ENCODE measurements at places on chromosomes 6 and 20.
A peak's percentile ranks its signal among the peaks of the same experiment; 100 is the strongest.

- DNase-seq: no peak
Observed at GRCh38 chr6:131213501-131213990, 78.3 kb downstream of the AKAP7 start.

- DNase-seq: no peak
Observed at GRCh38 chr20:32631933-32632460, 41.7 kb downstream of the C20orf203 start.

DNA sequence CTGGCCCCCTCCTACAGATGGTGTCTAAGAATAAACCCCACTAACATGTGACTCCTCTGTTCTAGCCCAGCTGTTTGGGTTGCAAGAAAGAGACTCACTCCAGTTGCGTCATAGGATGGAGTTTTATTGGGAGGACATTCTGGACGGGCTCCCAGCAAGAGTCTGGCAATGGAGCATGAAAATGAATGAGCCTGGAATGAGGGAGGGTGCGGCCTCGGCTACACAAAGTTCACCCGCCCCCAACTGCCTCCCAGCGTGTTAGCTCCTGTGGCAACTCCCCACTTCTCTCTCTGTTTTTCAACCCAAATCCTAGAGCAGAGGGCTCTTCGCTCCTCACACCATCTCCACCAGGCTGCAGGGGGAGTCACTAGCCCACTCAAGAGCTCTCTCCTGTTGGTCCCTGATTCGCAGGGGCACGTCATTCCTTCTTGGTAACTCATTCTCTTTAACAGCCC lies 5.1 kb upstream of the ADAM33 start:
- DNase-seq: no peak

GRCh38 chr20:57660181-57660921 lies 40.1 kb upstream of the ZBP1 start:
- DNase-seq: no peak

DNA sequence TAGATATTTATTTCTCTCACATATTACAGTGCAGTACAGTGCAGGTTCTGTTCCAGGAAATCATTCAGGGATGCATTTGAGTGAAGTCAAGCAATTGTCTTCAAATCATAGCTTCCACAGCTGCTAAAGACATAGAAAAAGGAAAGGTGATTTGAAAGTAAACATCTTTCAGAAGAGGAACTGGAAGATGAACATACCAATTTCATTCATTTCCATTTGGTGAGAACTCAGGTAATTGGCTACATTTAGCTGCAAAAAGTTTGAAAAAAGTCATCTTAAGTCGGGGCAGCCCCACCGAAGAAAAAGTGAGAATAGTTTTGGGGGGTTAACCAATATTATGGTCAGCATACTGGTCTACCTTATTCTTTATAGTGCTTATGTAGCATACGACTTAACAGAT lies 61.4 kb upstream of the IL20RA start:
- DNase-seq: no peak

DNA sequence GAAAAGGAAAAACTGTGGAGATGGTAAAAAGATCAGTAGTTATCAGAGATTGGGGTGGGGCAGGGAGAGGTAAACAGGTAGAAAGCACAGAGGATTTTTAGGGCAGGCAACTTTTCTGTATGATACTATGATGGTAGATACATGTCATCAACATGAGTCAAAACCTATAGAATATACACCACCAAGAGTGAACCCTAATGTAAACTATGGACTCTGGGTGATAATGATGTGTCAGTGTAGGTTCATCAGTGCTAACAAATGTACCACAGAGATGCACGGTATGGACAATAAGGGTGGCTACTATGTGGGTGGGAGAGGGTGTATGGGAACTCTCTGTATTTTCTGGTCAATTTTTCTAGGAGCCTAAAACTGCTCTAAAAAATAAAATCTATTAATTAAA lies 18.5 kb downstream of the PACSIN1 start:
- no peak for DNase-seq

DNA sequence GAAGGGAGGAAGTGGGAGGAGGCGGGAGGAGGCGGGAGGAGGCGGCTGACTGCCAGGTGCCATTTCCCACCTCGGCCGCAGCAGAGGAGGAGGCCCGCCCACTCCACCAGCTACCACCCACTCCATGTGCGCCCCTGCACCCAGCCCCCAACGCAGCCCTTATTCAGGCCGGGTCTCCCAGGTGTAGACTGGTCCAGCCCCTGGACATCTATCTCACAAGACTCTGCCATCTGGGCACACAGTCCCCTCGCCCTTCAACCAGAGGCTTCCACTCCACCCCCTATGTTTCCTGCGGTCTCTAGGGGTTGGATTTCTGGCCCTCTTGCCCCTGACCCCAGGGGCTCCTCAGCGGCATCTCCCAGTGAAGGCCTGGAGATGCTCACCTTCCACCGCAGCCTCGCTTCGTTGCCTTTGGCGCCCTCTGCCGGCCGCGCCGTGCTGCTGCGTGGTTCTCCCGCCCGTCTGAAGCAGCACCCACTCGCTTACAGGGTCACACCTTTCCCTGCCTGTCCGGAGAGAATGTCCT lies 32.6 kb upstream of the FAM83D start:
- peak; percentile 87 for DNase-seq

DNA sequence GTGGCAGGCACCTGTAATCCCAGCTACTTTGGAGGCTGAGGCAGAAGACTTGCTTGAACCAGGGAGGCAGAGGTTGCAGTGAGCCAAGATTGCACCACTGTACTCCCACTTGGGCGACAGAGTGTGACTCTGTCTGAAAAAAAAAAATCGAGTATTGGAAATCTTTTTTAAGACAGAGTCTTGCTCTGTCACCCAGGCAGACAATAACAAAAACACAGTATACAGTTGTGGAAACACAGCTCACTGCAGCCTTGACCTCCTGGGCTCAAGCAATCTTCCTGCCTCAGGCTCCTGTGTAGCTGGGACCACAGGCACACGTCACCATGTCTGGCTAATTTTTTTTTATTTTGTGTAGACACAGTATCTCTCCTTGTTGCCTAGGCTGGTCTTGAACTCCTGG lies 15.0 kb downstream of the NANP start:
- DNase-seq: no peak

GRCh38 chr20:48844996-48845395 lies 17.2 kb upstream of the PREX1 start:
- no peak for DNase-seq

GRCh38 chr6:107293350-107293749 lies 166.0 kb downstream of the PDSS2 start:
- no peak for DNase-seq

- peak; percentile 40 for DNase-seq
Observed at GRCh38 chr6:46419576-46420002, 71.7 kb downstream of the RCAN2 start.

DNA sequence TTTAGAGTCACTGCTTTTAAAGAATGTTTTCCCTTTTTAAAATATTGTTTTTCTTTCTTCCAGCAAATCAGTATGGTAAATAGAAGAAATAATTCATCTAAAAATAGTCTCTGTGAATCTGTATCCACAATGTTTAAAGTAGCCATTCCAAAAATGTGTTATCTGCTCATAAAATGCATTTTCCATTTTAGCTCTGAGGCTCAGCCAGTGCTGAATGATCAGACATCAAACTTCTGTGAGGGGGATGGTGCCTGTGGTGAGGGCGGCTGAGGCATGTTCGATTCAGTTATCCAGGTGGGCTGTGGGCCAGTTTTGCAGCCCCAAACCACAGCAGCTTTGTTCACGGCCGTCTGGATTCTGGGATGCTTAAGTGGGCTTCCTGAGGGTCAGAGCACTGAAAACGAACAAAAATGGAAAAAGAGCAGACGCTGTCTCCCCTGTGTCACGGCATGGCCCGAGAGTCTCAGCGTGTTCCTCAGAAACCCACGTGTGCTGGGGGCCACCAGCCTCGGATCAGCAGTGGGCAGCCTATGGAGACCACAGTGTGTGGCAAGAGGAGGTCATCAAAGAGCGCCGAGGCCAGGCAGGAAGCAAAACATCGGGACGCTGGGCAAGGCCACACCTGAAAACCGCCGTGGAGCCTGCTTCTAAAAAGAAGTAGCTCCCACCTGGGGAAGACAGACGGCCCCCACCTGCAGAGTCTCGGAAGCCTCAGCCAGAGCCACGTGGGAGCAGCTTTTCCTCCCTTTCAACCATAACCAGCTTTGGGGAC lies 134.9 kb upstream of the THBS2 start:
- no peak for DNase-seq

DNA sequence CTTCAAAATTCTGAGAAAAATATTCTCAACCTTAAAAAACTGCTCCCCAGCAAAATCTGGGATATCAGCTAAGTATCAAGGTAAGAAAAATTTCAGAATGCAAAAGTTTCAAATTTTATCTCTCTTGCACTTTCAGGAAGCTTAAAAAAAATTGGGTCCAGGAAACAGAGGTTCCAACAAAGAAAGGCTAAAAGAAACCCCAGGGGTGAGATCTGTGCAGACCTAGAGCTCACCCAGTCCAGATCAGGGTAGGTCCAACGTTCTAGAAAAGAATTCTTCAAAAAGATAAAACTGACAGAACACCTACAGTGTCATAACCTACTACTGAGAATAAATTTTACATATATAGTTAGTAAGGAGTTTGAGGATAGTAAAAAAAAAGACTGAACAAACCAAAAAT lies 23.5 kb downstream of the ILRUN start:
- no peak for DNase-seq

DNA sequence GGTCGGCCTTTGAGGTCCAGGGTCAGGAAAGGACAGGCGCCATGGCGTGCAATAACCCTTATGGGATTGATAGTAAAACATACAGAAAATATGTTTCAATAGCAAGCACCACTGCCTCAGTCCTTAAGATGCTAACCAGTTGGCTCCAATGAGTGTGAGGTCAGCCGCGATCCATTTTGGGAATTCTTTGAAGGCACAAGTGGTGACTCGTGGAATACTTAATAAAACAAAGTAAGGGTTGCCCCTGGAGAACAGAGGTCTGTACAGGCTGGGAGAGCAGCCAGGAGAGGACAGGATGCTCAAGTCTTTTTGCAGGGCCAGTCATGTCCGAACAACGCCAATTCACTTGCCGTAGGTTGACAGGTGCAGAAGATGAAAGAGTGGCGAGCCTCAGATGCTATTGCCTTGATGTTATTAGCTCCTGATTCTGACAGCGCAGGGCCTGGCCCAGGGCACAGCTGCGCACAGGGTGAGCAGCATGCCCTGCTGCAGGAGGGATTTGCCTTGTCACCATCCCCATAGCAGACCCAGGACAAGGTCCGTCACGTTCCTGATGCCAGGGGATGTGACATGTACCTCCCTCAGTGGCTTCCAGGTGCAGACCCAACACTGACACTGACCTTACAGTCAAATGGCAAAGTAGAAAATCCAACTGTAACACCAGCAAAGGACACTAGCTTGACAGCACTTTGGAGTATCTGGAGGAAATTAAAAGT lies 21.8 kb downstream of the SYNDIG1 start:
- no peak for DNase-seq

GRCh38 chr20:46126440-46127056 lies 8.4 kb downstream of the CD40 start:
- no peak for DNase-seq

- no peak for DNase-seq
Observed at GRCh38 chr6:49966334-49966733, 2.4 kb upstream of the DEFB114 start.

DNA sequence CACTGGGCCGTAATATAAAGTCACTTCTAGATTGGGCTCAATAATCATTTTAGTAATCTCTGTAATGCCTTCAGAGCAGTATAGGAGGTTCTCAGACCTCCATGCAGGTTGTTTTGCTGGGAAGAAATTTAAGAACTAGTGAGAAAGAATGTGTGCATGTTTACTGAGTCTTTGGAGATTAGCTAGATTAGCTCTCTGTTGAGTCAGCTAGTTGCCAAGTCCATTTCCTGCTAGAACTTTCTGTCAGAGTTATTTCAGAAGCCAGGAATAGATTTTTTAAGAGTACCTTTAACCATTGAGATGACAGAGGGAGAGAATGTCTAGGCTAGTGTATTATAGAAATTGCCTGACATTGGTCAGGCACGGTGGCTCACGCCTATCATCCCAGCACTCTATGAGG lies 33.3 kb downstream of the ORC3 start:
- DNase-seq: no peak

- DNase-seq: no peak
Observed at GRCh38 chr20:49349694-49350252, 71.9 kb upstream of the ZNFX1 start.

- DNase-seq: no peak
Observed at GRCh38 chr6:84379142-84379541, 151.7 kb upstream of the CEP162 start.

- no peak for DNase-seq
Observed at GRCh38 chr20:45969712-45970634, 2.0 kb downstream of the ZNF335 start.

DNA sequence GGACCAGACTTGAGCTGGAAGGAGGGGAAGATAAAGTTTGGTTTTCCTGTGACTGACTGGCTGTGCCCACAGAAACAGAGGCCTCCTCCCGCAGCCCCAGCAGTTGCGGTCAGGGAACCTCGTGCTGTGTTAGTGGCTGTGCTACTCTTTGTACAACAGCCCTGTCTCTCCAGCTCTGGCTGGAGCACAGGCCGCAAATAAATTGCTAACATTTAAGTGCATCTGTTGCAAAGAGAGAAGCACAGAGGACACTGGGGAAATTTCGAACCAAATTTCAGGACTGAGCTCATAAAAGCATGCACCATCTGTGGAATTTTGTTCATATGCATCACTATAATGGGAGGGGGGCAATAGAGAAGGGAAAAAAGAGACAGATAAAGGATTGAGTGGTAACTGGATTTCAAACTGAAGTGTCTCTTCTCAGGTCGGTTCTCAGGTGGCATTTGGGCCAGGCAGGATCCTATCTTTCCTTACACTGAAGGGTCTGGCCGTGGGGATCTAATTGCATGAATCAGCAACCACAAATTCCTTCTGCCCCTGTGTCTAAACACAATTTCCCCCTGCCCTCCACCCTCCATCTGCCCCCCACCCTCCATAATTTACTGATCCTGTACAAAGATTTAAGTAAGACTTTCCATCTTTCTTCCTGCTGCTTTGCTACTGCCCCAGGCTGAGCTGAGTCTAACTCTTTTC lies 88.9 kb upstream of the ATXN1 start:
- DNase-seq: no peak

DNA sequence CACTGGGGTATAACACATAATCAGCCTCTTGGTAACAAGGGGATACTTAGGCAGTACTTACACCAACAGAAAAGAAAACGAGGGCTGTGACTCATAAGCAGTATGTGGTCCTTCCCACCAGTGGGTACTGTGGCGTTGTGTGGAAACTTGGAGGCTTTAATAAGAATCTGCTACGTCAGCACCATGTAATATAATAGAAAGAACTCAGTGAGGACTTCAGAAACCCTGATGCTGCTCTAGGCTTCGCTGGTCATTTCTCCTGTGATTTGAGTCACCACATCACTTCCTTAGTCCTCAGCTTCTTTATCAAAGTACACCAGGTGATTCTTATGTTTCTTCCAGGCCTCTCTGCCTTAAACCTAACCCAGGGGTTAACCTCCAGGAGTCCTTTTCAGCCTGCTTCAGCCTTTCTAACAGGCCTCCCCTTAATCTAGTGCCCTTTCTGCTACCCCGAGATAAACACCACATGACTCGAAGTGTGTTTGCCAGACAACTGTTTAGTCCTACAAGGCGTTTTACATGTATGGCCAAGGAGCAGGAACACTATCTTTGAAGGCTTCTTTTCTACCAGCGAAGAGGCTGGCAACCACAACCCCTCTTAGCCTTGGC lies 68.5 kb downstream of the FYN start:
- DNase-seq: peak; percentile 60
